ENCODE measurements at places on chromosomes 7 and 10.

GRCh38 chr7:2882111-2882510 is 38.0 kb upstream of the GNA12 start:
- DNase-seq, result no peak

- DNase-seq, result no peak
These were observed 28.3 kb downstream of the PARP12 start for GRCh38 chr7:140034421-140034820.

- DNase-seq, result no peak
These were observed 15.3 kb upstream of the SUN1 start for GRCh38 chr7:816751-817671.

DNA sequence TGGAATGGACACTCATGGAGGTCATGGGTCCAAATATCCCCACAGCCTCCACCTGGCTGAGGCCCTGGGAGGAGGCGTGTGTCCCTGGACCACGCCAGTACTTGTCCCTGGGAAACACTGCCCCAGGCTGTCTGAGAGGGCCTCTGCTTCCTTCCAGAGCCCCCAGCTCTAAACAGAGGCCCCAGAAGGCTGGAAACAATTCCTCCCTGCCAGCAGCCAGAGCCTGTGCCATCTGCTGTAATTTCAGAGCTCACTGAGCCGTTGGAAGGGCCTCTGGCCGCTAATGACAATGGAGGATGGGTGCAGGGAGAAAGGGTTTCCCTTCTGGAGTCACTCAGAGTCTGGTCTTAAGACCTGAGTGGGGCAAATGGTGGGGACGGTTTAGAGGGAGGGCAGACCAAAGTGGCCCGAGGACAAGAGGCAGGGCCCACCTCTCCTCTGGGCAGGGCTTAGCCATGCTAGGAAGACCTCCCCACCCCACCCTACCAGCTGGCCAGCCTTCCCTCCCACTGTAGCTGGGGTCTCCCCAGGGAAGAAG is 7.1 kb downstream of the CHAT start:
- no peak for DNase-seq

DNA sequence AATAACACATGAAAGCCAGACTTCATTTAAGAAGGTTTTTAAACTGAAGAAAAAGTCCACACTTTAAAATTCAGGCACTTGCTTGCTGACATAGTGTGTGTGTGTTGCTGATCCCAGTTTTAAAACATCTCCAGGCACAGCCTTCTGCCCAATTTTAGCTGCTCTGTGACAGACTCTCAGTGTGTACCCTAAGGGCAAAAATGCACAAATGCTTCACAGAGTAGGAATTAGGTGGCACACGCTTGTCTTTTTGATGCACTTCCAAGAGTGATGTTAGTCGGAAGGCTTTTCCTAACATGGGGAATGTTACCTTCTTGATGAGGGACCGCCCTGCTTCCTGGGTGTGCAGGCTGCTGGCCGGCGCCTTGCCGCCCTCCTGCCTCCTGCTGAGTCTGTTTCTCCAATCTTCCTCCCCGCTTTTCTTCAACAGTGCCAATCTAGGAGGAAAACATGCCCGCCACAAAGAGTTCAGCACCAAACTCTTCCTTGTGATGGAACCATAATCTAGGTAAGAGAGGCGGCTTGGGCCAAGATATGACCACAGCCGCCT is 122.3 kb downstream of the SVIL start:
- DNase-seq, result no peak

DNA sequence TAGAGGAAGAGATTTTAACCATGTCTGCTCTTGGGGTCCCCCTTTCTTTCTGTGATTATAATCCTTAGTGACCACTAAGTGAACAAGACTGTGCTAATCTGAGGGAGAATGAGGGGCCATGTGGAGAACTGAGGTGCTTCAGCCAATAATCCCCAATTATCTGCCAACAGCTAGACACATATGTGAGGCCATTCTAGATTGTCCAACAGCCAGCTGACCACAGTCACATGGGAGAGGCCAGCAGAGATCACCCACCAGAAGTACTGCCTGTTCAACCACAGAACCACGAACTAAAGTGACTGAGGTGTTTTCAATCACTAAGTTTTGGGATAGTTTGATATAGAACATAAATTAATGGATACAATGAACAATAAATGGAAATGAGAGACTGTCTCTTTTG is 74.3 kb downstream of the SEMA3E start:
- no peak for DNase-seq

DNA sequence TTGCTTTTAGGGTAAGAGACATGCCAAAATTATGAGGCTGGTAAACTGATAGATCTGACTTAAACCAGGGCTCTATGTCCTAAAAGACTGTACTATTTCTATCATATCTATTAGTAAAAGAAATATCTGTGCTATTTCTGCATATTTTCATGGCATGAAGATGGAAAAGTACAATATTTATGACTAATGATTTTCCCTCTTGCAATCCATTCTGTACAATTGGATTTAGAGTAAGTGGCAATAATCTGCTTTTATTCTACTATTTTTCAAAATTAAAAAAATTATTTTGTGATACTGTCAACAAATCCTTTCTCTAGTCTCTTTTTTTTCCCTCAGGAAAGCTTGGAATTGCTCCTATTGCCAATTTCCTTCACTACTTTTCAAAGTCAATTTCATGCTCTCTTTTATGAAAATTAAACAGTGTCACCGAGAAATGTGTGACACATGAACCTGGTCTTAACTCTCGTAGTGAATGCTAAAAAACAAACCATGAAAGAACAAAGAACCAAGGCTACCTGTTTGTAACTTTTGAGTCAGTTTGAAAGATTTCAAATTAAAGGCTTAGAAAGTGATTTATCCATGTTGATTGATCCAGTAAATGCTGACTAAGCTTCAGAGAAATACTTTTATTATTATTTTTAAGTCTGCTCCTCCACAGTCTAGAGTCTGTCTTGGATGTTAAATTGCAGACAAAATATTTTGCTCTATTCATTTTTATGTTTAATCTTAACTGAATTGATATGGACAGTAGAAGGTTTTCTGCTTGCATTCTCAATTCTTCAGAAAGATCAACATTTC is 262.7 kb upstream of the CHRM2 start:
- DNase-seq, result no peak

DNA sequence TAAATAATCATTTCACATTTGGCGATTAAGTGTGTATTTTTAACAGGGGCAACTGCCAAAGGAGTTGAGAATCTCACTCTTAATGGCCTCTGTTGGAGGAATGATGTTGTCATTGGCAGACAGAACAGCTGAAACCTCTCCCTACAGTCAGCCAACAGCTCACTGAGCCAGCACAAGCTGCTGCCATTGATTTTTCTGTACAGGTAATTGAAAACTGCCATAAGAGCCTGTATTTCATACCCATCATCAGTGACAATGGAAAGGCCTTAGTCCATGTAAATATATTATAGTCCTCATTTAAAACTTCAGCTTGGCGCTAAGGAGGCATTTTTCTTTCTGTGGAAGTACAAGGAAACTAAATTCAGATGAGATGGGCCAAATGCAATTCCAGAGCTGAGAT is 28.1 kb upstream of the PTN start:
- DNase-seq, result no peak

- DNase-seq, result no peak
These were observed 233.9 kb downstream of the ZNF248 start for GRCh38 chr10:37623506-37623905.
